ENCODE measurements at places on chromosomes 12 and 14.

DNA sequence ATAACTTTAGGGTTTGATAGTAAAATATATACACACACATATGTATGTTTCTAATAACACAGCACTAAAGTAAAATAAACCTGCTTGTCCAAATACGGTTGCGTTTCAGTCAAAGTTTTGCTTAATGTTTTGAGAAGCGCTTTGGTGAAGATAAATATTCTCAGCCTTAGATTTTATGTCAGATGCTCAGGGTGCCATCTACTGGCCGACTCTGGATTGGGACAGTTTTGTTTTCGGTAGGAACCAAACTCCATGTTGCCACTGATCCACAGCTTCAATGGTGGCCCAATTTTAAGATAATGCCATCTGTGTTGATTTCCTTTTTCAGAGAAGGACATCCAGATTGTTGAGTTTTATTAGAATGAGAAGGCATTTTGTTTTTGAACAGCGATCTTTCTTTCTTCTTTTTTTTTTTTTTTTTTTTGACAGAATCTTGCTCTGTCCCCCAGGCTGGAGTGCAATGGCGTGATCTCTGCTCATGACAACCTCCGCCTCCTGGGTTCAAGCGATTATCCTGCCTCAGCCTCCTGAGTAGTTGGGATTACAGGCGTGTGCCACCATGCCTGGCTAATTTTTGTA, 43.1 kb downstream of the LLPH start:
- DNase-seq, result peak; percentile 39

DNA sequence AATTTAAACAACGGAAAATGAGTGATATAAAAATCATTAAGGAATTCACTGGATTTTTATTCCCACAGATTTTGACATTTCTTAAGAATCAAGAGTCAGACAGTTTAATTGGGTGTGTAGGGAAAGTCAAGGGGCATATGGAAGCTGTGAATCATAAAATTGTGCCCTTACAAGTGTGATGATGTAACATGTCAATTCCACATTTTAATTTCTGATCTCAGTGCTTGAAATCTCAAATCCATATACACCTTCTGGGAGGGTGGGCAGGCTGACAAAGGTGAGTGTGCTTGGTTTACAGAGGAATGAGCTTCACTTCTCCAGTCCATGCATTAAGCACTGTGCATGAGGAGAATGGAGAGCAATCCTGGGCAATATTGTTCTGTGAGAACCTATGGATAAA, 1.0 kb upstream of the KRT6A start:
- DNase-seq, result no peak

GRCh38 chr12:10128687-10129086, 1.3 kb downstream of the CLEC7A start:
- DNase-seq, result no peak

GRCh38 chr14:85481471-85481870, 48.5 kb upstream of the FLRT2 start:
- no peak for DNase-seq

GRCh38 chr14:71050227-71050823, 143.1 kb downstream of the PCNX1 start:
- DNase-seq, result no peak

DNA sequence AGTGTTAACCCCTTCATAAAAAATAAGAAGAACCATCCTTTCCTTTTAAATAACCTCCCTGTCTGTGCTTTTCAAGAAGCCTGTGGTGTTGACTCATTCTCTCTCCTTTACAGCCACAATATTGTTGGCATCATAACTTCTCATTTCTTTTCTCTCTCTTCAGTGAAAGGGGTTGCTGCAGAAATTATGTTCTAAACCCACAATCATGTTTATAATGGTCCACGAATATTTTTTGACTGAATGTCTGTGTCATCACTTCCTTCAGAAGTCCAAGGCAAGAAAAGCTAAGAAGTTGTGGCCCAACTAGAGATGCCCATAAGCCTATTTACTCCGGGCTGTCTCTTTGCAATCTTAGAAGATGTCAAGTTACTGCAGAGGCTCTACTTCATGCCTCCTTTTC, 488.3 kb downstream of the APAF1 start:
- DNase-seq, result no peak

DNA sequence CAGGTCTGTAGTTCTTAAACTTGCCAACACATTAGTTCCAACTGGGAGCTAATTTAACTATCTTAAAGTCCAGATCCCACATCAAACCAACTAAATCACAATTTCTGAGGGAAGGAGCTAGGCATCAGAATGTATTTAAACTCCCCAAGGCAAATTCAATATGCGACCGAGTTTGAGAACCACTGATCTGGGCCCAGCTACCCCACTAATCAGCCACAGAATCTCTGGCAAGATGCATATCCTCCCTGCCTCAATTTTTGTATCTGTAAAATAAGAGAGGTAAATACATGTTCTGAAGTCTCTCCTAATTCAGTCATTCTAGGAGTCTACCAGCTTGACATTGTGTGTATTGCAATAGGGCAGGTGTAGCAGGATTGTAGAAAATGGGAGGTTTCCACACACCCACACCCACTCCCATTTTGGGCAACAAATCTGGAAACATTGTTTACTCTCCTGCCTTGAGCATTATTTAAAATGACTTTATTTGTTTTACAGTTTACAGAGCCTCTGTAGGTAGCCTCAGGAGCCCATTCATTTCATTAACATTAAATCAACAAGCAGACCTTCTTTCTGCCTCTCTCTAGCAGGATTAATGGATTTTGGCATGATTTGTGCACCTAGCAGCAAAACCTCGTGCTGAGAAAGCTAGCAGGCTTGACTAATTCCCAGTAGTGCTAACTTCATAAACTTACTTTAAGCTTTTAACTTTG, 15.6 kb downstream of the LGR5 start:
- no peak for DNase-seq

DNA sequence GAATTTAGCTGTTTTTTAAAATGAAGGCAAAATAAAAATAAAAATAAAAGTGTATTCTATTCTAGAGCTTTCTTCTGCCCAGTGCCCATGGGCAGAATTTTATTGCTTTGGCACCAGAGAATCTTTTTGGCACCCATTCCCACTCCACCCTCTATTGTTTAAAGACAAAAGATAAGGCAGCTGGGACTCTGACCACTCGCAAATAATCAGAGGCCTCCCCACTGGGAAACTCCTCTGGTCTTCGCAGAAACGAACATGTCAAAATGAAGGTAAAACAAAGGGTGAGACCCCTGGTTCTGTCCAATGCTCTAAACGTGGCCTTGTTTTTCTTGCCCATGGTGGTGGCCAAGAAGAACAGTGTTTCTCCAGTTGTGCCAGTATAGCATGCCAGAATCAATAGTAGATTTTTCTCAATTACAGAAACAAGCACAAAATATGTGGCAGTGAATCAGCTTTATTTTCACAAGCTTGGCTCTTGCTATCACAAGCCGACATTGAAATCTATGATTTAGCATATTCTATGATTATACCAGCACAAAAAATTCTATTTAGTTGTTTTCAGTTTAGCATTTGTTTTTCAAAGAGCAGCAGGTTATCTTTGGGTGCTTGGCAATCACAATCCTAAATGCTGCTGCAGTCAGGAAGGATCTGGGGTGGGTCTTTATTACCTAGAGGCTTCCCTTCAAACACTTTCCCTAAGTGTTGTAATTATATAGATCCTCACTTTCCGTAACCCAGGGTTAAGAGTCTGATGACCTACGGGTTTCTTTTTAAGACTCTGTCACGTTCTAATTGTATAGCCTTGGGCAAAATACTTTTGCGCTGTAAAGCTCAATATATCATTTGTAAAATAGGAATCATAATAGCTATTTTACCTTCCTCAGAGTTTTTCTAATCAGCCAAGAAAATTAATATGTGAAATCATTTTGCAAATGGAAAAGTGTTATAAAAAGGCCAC, 50.5 kb downstream of the KITLG start:
- no peak for DNase-seq

DNA sequence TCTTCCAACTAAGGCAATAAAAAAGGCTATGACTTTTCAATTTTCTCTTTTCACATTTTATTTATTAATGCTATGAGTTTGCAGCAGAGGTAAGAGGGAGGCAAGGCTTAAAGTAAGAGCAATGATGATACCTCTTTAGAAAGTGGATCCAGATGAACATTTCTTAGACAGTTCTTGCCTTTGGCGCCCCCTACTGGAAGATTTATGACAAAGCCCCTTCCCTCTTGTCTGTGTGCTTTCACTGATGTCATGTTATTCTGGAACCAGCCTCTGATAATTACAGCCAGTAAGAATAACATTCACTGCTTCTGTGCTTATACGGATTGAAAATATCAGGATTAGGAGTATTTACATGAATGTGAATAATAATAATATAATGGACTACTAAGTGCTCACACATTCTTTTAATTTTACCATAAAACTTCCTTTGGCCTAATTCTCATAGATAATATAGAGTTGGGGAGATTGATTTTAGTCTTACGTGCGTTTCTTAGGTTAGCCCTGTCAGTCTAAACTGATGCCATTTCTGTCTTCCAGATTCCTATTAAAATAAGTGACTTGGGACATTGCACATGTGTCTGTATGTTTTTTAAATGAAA, 1929.9 kb upstream of the SEL1L start:
- peak; percentile 25 for DNase-seq
